ENCODE measurements at places on chromosomes 12 and 14. TPM values are rescaled to one million over a fixed set of nuclear protein-coding genes. Genes with fewer than 3 reads are reported as not detected.

The ANKS1B gene
- not detected for total RNA-seq

The DAD1 gene
- 155 TPM for total RNA-seq

The BDKRB1 gene
- not detected for total RNA-seq

The CCDC197 gene
- not detected for total RNA-seq

The TMEM233 gene
- total RNA-seq = not detected

The MAP3K12 gene
- total RNA-seq = 14.7 TPM

The KCNH3 gene
- not detected for total RNA-seq

The CCDC175 gene
- total RNA-seq = not detected

The TAMALIN gene
- total RNA-seq = not detected

The KRT71 gene
- total RNA-seq = not detected

The ADAM21 gene
- total RNA-seq = not detected

The HOXC12 gene
- 0.28 TPM for total RNA-seq

The LRTM2 gene
- not detected for total RNA-seq

The KLRD1 gene
- total RNA-seq = 0.68 TPM

The ZFHX2 gene
- 5.3 TPM for total RNA-seq

The DPF3 gene
- total RNA-seq = not detected

The PEBP1 gene
- total RNA-seq = 189 TPM

The VRTN gene
- not detected for total RNA-seq

The SDR9C7 gene
- total RNA-seq = not detected

The SLC38A4 gene
- not detected for total RNA-seq

Measured in PC-9 (cell line).